ENCODE measurements at places on chromosomes 5 and 9.

GRCh38 chr9:69204326-69204725 is 30.2 kb downstream of the TJP2 start:
- DNase-seq, result no peak

- DNase-seq, result peak; percentile 36
Observed at GRCh38 chr5:67215519-67216471, 19.2 kb upstream of the CD180 start.

DNA sequence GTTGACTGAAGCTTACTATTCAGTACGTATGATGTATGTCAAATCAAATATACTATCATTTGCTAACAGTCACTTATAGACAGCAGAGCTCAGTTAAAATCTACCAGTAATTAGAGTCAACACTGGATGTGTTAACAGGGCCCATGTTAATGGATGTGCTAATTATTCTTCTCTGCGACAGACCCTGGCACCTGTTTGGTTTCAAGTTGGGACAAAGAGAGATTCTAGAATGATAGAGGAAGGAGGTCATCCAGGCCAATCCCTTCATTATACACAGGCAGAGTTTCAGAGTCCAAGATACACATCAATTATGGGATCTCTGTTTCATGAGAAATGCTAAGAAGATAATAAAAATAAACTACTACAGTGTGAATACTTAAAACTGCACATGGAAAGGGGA is 615.0 kb downstream of the ZNF608 start:
- DNase-seq, result no peak

- no peak for DNase-seq
Observed at GRCh38 chr5:943918-944620, 51.4 kb downstream of the TRIP13 start.

DNA sequence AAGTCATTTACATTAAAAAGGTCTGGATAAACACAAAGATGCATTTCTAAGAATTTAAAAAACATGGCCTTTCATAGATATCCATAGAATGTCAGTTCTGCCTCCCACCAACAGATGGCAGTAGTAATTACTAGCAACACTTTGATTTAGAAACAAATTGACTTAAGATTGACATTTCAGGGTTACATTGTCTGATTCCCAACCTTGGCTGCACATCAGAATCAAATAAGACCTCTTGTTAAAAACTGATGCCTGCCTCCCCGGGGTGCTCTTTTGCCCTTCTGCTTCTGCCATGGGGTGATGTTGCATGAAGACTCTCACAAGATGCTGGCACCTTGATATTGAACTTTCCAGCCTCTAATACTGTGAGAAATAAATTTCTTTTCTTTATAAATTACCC is 146.2 kb upstream of the GPR151 start:
- DNase-seq, result no peak

DNA sequence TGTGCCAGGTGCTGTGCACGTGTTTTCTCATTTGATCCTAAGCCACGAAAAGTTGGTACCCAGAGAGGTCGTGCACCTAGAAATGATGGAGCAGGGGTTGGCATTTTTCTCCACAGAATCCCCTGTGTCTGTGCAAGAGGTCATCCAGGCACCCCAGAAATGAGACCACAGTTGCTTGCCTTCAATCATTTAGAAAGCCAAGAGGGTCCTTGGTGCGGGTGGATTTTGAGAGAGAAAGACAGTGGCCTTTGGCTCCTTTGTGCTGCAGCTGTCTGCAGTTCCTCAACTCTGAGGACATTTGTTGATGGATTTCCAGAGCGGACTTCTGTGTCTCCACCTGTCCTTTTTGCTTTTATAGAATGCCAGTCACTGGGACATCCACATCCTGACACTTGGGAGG is 33.8 kb upstream of the SPRY4 start:
- DNase-seq, result no peak

Data from stimulated activated CD8-positive, alpha-beta memory T cell treated with anti-CD3 and anti-CD28 coated beads, Interleukin-4, amount 100 ng/mL, for 1 hour (primary cell).